ENCODE measurements at places on chromosomes 3 and 15.

GRCh38 chr3:195859846-195860411 is 48.2 kb upstream of the MUC4 start:
- no peak for DNase-seq

DNA sequence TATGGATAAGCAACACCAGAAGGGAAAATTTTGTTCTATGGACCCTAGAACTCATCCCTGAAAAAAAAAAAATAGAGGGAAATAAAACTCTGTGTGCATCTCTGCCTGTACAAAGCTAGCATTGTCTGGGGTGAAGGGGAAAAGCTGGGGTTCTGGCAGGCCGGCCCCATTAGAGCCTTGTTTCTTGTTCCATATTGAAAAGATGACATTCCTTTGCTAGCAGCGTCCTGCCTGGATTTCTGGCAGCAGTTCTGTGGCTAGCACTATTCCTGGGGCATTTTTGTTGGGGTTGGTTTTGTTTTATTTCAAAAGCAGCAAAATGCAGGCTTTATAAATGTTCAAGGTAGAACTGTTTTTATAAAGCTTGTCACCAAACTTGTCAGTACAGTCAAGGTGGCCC is 45.2 kb downstream of the RARB start:
- no peak for DNase-seq

GRCh38 chr3:149339931-149340309 is 6.5 kb upstream of the TM4SF18 start:
- DNase-seq, result peak; percentile 80

DNA sequence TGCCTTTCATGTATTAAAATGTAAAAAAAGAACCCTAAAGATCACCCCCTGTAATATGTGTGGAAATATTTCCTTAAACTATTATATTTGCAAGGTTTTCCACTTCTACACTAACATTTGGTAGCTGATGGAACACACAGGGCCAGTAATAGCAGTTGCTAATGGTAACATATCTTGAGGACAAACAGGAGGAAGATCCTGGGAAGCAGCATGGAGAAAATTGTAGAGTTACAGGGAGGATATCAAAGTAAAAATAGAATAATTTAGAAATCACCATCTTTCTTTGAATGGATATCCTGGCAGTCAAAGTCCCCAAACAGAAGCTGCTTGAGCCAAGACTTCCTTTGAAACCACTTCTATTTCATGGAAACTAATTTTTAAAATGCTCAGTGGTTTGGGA is 29.5 kb upstream of the OSTN start:
- DNase-seq, result no peak

DNA sequence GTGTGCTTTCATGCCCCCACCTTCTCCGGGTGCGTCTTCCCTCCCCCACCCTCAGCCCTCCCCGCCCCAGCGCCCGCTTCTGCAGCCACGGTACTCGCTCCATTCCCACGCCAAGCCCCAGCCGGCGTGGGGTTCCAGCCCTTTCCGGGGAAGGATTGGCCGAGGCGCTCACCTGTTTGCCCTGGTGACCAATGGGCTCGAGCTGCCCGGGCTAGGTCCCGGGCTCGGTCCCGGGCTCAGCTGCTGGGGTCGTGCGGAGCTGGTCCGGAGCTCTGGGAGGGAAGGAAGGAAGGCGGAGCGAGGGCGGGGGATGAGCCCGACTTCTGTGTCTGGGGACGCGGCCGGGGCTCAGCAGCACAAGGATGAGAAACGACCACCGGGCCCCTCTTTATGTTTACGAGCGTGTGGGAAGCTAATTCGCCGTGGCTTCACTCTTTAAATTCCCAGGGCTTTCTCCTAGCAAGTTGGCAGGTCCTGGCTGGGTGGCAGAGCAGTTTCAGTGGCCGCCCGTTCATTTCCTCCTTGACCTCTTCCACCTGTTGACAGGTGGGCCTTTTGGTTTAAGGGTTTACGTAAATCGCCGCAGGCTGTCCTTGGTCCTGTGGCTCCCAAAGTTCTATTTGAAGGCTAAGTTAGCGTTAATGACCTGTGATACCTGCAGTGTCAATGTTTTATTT is at the start of gene IGSF10:
Gene IGSF10, minus strand, starts transcription at position 288 of the 677 bp plus-strand sequence. CDS start 2,352 bp downstream, outside the sequence.
- no peak for DNase-seq

DNA sequence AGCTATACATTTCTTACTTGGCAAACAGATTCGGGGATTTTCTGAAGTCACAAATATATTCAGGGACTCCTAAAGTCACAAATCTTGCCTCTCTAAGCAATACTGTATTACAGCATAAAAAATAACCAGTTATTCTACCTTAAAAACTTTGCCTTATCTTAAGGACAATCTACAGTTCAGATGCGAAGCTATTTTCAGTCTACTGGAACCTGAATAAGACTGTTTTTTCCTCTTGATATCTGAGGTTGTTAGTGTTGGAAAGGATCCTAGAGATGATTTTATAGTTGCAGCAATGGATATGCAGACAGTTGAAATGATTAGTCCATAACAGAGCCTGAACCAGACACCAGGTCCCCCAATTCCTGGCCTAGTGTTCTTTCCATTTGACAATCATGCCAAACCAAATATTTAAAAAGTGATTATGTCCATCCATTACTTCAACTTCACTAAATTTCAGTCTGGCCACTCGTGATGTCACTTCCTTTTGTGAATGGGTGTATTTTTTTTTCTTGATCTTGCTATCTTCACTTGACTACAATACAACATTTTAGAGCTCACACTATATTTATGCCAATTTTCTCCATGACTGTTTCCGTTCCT is 1.8 kb downstream of the HDGFL3 start:
- DNase-seq, result no peak

DNA sequence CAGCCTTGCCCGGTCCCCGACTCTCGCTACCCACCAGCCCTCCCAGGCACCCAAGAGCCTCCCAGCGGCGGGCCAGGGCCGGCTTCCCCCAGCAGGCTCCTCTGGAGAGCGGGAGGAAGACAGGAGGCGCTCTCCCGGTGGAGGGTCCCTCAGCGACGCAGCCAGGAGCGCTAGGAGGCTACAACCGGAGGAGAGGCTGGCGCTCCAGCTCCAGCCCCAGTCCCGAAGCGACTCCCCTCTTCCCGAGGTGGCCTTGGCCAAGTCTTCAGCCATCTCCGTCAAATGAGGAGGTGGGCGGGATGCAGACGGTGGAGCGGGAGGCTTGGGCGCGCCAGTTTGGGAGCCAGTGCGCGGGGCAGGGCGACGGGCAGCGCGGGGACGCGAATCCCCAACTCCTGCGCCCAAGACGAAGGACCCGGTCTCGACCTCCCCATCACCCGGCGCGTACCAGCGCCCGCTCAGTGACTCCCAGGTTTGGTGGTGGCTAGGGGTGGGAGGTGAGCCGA is 722 bp downstream of the CHRNA3 start:
- no peak for DNase-seq

- no peak for DNase-seq
Measured at GRCh38 chr3:155001289-155002010, 78.7 kb upstream of the MME start.
